ENCODE measurements at places on chromosomes 5 and 9. TPM values are rescaled to one million over a fixed set of nuclear protein-coding genes. Genes with fewer than 3 reads are reported as not detected.

GRCh38 chr5:143267186-143267585 is 136.3 kb downstream of the NR3C1 start:
- H3K27me3 ChIP-seq, result no peaks in the 10 kb centered on the region
- no peaks in the 10 kb centered on the region for H3K4me1 ChIP-seq
- no peaks in the 10 kb centered on the region for H3K36me3 ChIP-seq
- no peak overlapping the region for H3K27ac ChIP-seq
- no peak for DNase-seq

DNA sequence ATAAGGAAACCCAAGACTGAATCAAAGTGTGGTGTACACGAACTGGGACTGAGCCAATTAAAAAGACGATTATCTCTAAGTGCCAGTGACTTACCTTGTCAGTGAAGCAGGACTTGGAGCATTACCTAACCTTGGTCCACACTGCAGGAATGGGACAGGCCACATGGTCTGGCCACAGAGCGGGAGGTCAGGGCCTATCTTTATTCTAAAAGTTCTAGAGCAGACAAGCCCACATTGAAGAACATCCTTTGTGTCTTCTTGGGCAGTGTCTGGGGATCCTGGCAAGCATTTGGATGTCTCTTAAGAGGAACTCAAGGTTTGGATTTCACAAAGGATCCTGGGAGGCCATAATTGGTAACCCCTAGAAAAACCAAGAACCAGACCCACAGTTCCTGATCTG is 16.5 kb downstream of the SPRY4 start:
- H3K36me3 ChIP-seq, result 0 out of 2 replicates have a peak, but pooled peaks cover 3% of the 10 kb centered on the region
- H3K4me1 ChIP-seq, result peaks cover 32% of the 10 kb centered on the region
- no peak overlapping the region for H3K4me3 ChIP-seq

DNA sequence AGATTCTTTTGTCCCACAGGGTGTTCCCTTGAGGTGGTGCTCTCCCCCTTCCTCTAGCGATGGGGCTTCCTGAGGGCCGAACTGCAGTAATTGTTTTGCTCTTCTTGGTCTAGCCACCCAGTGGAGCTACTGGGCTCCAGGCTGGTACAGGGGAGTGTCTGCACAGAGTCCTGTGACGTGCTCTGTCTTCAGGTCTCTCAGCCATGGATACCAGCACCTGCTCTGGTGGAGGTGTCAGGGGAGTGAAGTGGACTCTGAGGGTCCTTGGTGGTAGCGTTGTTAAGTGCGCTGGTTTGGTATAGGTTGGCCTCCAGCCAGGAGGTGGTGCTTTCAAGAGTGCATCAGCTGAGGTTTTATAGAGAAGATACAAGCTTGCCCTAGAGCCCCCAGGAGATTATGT is 20.4 kb upstream of the CEP72 start:
- H3K36me3 ChIP-seq, result no peaks in the 10 kb centered on the region
- no peak for DNase-seq
- H3K4me3 ChIP-seq, result no peak overlapping the region
- H3K27ac ChIP-seq, result no peak overlapping the region

- H3K27me3 ChIP-seq, result no peaks in the 10 kb centered on the region
- H3K4me3 ChIP-seq, result peak overlapping the region; percentile 48
- H3K4me1 ChIP-seq, result peaks cover 17% of the 10 kb centered on the region
- DNase-seq, result peak; percentile 51
- peak overlapping the region; percentile 35 for H3K27ac ChIP-seq
Measured at GRCh38 chr5:168288349-168289245, 2.8 kb upstream of the WWC1 start.

GRCh38 chr9:85430659-85431338 is 311.0 kb downstream of the AGTPBP1 start:
- no peaks in the 10 kb centered on the region for H3K27me3 ChIP-seq
- no peak for DNase-seq
- H3K36me3 ChIP-seq, result no peaks in the 10 kb centered on the region
- no peak overlapping the region for H3K4me3 ChIP-seq

- H3K4me1 ChIP-seq, result no peaks in the 10 kb centered on the region
- no peaks in the 10 kb centered on the region for H3K27me3 ChIP-seq
- peak; percentile 35 for DNase-seq
- H3K4me3 ChIP-seq, result no peak overlapping the region
- no peaks in the 10 kb centered on the region for H3K36me3 ChIP-seq
- H3K27ac ChIP-seq, result no peak overlapping the region
Measured at GRCh38 chr9:38088006-38088925, 19.2 kb upstream of the SHB start.

DNA sequence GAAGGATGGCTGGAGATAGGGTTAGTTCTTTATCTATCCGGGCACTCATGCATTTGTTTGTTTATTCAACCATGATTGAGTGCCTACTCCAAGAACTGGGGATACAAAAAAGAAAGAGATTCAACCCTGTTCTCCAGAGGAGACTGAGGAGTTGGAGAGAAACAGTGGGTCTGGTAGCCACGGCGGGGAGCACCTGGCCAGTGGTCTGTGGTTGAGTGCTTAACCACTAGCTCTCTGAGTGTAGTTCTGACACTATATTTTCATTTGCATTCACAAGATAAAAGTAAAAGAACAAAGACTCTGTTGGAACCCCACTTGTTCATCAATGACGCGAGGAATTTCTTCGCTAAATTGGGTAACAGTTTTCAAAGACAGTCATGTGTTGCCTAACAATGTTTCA is 295.5 kb upstream of the MSX2 start:
- no peaks in the 10 kb centered on the region for H3K27me3 ChIP-seq
- H3K4me1 ChIP-seq, result peaks cover 4% of the 10 kb centered on the region
- DNase-seq, result no peak
- H3K27ac ChIP-seq, result no peak overlapping the region
- no peak overlapping the region for H3K4me3 ChIP-seq

DNA sequence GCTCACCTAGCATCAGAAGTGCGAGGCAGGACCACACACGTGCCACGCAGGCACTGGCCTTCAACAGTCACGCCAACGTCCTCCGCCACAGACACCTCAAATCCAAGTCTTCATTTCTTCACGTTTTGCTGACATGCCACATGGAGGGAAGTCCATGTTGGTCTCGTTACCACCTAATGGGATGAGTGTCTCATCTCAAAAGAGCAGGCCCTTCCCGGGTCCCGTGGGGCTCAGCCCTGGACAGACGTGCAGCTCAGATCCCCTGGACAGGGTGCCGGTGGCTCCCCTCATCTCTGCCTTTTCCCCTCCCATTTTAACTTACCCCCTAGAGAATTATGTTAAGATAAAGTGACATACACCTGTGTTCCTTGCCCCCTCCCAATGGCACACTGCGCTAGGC is 76.8 kb downstream of the MRPL36 start:
- no peak for DNase-seq
- no peaks in the 10 kb centered on the region for H3K36me3 ChIP-seq
- no peaks in the 10 kb centered on the region for H3K4me1 ChIP-seq
- H3K27ac ChIP-seq, result no peak overlapping the region
- H3K27me3 ChIP-seq, result no peaks in the 10 kb centered on the region
- no peak overlapping the region for H3K4me3 ChIP-seq

- 0 out of 2 replicates have a peak overlapping the region, but pooled peaks have one; percentile 23 for H3K27ac ChIP-seq
- no peaks in the 10 kb centered on the region for H3K36me3 ChIP-seq
- peaks cover 34% of the 10 kb centered on the region for H3K27me3 ChIP-seq
- peak overlapping the region; percentile 60 for H3K4me3 ChIP-seq
Measured at GRCh38 chr5:84383816-84384603, 670 bp downstream of the EDIL3 start.

GRCh38 chr5:139177809-139178588 is 20.2 kb downstream of the SIL1 start:
- no peak overlapping the region for H3K27ac ChIP-seq
- DNase-seq, result no peak
- H3K27me3 ChIP-seq, result no peaks in the 10 kb centered on the region
- H3K36me3 ChIP-seq, result no peaks in the 10 kb centered on the region

DNA sequence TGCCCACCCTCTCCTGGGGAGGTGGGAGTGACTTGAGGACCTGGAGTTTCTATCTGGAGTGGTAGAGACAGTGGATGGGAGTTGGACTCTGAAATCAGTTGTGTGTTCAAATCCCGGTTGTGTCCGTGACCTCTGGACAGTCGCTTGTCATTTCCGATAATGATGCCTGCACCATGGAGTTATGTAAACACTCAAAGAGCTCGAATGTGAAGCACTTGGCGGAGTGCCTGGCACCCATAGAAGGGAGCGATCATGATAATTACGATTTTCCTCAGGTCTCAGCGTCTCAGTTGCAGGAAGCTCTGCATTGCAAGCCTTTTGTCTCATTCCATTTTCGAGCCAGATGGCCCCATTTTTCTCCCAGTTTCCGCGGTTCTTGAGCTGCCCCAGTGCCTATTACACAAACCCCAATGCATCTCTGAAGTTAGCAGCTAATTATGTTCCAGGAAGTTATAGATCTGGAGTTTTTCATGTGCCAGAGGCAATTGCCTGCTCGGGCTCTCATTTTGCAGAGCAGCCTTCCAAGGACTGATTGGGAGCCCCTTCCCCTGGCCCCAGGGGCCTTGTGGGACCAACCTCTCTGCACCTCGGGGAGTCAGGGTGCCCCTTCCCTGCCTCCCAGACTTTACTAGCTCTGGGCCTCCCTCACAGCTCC is 175.5 kb upstream of the MVB12B start:
- H3K27ac ChIP-seq, result no peak overlapping the region
- no peaks in the 10 kb centered on the region for H3K4me1 ChIP-seq

DNA sequence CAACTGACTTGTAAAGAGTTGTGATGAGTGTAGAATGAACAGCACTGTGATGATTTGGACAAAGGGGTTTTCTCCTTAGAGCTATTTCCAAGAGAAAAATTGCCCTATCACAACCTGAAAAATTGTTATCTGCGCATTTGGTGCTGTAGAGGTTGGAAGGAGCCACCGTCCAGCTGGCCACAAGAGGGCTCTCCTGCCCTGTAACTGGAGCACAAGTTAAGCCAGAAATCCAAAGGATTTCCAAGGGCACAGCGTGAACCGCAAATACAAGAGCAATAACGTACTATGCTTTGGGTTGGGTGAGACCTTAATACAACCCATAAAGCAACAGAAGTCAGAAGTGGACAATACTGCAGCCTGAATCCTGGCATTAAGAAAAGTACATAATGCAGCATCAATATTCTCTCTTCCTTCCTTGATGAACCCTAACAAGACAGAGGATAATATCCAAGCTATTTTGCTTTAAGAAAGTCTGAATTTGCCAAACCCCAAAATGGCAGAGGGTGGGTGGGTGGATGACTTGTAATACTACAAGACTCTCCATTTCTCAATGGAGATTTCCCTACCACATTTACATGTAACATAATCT is 56.8 kb upstream of the SMIM32 start:
- H3K4me3 ChIP-seq, result no peak overlapping the region
- peaks cover 2% of the 10 kb centered on the region for H3K27me3 ChIP-seq
- no peak overlapping the region for H3K27ac ChIP-seq
- DNase-seq, result peak; percentile 43
- no peaks in the 10 kb centered on the region for H3K4me1 ChIP-seq

DNA sequence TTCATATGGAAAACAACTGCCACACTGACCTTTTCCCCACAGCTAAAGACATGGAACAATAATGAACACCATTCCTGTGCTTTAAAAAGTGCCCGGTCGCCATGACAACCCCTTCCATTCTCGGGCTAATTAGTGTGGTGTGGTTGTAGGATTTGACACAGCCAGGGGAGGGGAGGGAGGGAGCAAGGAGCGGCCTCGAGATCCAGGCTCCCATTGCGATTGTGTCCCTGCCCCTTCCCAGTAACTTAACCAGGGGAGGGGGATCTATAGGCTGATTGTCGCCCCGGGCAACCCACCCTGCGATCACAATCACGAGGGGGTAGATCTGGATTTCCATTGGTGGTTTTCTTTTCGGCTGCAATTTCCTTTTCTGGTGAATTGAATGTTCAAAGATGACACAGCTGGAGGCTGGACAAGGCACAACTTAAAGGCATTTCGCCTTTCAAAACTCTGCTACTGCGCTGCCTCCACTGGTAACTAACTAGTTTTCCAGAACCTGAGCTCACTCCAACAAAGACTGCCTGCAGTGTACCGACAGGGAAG is 96.7 kb upstream of the RETREG1 start:
- no peak for DNase-seq
- no peak overlapping the region for H3K27ac ChIP-seq
- H3K4me3 ChIP-seq, result no peak overlapping the region

DNA sequence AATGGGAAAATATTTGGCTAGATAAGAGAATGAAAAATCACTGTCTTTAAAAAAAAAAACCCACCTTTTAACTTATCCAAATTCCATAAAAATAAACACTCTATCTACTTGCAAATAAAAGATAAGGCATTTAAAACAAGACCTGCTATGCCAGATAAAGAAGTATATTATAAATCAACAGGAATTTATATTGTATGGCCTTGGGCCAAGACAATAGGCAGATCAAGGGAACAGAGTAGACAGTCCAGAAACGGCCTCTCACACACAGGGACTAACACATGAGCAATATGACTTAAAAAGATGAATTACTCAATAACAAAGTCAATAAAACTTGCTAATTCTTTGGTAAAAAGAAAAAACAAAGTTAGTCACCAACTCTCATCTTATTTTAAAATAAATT is 34.7 kb upstream of the ICE1 start:
- no peak overlapping the region for H3K27ac ChIP-seq
- no peaks in the 10 kb centered on the region for H3K4me1 ChIP-seq
- H3K4me3 ChIP-seq, result no peak overlapping the region
- DNase-seq, result no peak

DNA sequence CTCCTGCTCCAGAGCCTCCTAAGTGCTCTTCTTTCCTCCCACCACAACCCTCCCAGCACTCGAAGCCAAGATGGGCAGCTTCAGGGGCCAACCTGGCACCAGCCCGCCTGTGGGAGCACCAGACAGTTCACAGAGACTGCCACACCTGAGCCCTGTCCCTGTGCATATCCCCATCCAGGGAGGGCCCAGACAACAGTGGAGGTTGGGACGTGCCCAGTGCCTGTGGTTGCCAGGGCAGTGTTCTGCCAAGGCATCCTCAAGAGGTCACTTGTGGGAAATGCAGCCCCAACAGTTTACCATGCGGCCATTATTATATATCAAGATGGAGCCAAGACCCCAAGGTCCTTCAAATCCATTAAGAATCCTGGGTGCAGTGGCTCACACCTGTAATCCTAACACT is 23.0 kb upstream of the TRIO start:
- 0 out of 2 replicates have a peak, but pooled peaks cover 8% of the 10 kb centered on the region for H3K4me1 ChIP-seq
- peak overlapping the region; percentile 32 for H3K27ac ChIP-seq
- no peaks in the 10 kb centered on the region for H3K27me3 ChIP-seq
- DNase-seq, result no peak

DNA sequence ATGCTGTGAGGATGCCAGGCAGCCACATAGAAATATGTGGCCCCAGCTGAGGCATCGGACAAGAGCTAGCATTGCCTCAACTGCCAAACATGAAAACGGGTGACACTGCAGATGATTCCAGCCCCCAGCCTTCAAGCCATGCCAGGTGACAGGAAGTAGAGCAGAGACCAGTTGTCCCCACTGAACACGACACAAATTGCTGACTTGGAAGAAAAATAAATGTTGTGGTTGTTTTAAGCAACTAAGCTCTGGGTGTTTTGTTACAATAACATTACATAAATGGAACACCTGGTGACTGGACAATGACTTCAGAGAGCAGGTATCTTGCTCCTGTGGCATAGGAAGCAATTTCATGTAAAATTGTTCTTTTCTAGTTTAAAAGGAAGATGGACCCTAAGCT is 154.2 kb downstream of the KIF4B start:
- H3K27me3 ChIP-seq, result no peaks in the 10 kb centered on the region
- H3K27ac ChIP-seq, result no peak overlapping the region
- H3K36me3 ChIP-seq, result no peaks in the 10 kb centered on the region
- no peak for DNase-seq
- H3K4me1 ChIP-seq, result no peaks in the 10 kb centered on the region

Gene FREM1
- not detected for total RNA-seq

Gene ADGRV1
- total RNA-seq, result 0.49 TPM

Gene HAVCR2
- total RNA-seq, result not detected

Gene ZFYVE16
- total RNA-seq, result 54.6 TPM

Gene SLC34A3
- total RNA-seq, result not detected

Gene RNF208
- 11.5 TPM for total RNA-seq

Gene NUTM2G
- not detected for total RNA-seq

Gene DMRT3
- total RNA-seq, result not detected

Gene PCDHB5
- 0.08 TPM for total RNA-seq

Gene ZBED3
- 6.8 TPM for total RNA-seq

Gene ELOVL7
- 2.9 TPM for total RNA-seq
